ENCODE measurements at places on chromosomes 4 and X. TPM values are rescaled to one million over a fixed set of nuclear protein-coding genes. Genes with fewer than 3 reads are reported as not detected.

DNA sequence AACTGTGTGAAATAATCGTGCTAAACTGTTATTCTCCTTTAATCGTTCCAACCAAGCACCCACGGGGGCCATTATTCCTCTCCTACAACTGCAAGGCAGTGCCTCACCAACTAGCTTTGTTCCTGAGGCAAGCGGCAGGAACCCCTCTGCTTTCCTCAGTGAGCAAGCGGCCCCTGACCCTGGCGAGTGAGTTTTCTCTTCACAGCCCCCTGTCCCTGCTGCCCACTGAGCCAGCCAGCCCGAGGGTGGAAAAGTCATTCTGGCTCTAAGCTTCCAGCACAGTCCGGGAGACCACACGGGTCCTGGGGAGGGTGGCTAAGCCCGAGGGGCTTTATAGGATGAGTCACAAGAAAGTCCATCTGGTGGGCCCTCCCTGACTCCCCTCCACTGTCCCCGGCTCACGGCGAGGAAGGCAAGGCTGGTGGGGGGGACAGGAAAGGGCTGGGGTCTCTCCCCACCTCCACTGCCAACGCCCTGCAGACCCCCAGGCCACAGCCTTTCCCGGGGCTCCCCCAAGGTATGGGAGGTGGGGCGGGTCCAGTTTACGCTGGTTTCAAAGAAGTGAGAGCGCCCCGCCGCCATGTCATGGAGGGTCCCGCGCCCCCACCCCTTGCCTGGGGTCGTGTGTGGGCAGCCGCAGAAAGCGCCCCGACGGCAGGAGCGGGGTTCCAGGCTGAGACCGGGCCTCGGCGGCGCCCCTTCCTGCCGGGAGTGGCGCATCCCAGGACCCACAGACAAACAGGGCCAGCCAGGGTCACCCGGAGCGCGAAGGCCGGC, 45.0 kb downstream of the CPLX1 start:
- DNase-seq, result no peak

CPE gene
- polyA plus RNA-seq, result 96.9 TPM

DNA sequence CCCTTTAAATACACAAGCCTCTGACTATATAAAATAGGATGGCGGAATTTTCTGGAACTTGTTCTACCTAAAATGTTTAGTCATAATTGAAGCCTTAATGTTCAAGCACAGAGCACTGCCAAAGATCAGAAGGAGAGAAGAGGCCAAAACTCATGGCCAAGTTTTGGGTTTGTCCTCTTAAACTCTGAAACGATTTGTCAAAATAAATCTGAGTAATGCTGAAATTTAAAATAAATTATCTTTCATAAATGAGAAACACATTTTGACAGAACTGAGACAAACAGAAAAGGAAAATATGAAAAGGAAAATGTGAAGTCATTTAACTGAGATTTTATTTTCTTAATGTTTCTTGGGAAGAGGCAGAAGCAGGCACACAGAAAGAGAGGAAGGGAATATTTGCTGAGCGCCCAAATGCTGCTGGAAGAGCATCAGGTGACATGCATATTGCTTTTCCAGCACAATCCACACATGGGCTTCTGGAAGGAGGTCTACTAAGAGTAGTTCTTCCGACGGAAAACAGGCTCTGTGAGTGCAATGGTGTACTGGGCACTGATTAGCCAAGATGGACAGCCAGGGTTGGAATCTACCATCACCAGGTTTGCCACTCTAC, 47.4 kb upstream of the ZNF518B start:
- no peak for DNase-seq

DNA sequence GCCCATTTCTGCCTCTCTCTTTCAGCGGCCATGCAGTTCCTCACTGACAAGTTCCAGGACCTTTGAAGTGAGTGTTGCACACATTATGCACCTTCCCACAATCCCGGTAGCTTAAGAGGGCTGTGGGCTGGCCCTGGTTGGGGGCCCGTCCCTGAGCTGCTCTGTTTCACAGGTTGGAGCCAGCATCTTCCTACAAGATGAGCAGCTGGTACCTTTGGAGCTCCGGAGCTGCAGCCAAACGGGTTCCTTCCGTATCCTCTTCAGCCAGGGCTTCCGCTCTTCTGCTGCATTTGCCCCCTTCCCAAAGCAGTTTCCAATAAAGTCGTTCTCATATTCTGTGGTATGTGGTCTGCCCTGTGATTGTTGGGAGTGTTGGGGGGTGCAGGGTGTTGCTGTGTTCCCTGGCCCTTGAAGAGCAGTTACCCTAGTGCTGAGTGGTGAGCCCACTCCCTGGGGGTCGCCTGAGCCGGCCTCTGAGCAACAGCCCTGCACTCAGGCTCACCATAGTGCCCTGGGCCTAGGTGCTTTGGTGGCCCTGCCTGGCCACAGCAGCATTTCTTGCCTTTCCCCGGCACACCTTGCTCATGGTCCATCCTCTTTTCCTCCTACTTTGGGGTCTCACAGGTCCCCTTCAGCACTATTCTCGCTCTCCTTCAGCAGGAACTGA, 60.4 kb downstream of the CXorf49B start:
- DNase-seq, result no peak

PNCK gene
- polyA plus RNA-seq, result 8.3 TPM

- DNase-seq, result no peak
Measured at GRCh38 chr4:67083496-67083895, 461.8 kb downstream of the CENPC start.

DNA sequence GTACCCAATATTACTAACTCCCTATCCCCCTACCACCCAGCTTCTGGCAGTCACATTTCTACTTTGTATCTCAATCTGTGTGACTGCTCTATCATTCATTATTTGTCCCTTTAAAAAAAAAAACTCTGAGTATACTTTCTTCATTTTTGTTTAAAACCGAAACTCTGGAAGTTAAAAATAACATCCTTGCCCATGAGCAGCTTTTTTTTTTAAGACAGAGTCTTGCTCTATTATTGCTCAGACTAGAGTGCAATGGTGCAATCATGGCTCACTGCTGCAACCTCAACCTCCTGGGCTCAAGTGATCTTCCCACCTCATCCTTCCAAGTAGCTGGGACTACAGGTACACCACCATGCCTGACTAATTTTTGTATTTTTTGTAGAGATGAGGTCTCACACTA, 15.8 kb downstream of the UBE2K start:
- no peak for DNase-seq

VSIG4 gene
- 5.7 TPM for polyA plus RNA-seq

IL3RA gene
- polyA plus RNA-seq, result 14.8 TPM

DNA sequence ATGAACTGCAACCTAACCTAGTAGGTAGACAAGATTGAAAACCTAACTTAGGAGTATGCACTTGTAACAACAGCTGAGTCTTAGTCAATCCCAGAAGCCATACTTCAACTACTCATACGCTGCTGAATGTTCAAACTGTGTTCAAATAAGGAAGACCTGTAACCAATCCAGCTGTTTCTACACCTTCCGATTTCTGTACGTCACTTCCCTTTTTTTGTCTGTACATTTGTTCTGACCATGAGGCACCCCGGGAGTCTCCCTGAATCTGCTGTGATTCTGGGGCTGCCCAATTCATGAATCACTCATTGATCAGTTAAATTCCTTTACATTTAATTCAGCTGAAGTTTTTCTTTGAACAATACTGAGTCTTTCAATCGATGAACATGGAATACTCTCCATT, 89.5 kb downstream of the BMP3 start:
- no peak for DNase-seq

GRCh38 chrX:23509256-23509655, 158.0 kb upstream of the PRDX4 start:
- DNase-seq, result no peak

GRCh38 chrX:138765051-138765450, 53.5 kb upstream of the FGF13 start:
- DNase-seq, result no peak

DNA sequence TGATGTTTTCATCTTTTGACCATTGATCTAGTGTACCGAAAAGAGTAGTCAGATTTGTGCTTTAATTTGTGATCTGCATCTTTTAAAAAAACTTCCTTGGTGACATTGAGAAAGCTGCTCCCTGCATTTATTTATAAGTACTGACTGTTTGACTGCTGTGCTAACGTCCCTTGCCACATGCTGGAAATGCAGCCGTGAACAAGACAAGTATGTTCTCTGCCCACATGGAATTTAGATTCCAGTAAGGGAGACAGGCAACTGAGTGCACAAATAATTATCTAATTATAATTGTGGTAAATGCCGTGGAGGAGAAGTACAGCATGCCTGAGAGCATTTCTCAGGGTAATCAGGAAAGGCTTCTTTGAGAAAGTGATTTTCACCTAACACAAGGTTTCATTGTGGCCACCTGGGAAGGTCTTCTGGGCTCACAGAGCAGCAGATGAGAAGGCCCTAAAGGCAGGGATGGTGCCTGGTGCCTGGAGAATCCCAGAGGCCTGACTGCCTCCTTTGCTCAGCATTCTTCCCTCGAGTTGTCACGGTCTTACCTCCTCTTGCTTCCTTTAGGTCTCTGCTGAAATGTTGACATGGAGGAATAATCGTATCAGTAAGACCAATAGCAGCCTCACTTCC, 55.8 kb downstream of the PTTG2 start:
- no peak for DNase-seq

GRCh38 chr4:165360985-165361670, 17.7 kb upstream of the CPE start:
- no peak for DNase-seq

DNA sequence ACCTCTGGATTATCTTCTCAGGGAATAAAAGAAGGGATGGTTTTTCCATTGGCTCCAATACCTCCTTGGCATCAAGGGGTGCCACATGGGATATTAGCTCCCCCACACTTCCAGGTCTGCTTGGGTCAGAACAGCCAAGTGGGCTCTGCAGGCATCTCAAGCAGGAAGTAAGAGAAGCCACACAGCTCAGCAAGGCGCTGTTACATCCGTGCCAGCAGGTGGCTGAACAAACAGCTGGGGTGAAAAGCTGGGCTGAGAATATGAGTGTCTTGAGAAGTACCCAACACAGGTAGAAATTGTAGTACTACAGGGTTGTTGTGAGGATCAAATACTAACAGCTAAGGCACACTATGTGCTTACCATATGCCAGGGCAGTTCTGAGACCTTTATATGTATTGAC, 76.7 kb upstream of the TMEM150C start:
- DNase-seq, result no peak

- no peak for DNase-seq
Measured at GRCh38 chrX:39811376-39811775, 286.4 kb downstream of the BCOR start.

GRCh38 chr4:61275241-61275640, 75.1 kb downstream of the ADGRL3 start:
- DNase-seq, result no peak

HELT gene
- not detected for polyA plus RNA-seq

- DNase-seq, result no peak
Measured at GRCh38 chr4:77040854-77041725, 34.7 kb downstream of the CCNI start.

MAGEA6 gene
- polyA plus RNA-seq, result not detected

GRCh38 chr4:102779204-102779603, 18.4 kb upstream of the MANBA start:
- DNase-seq, result no peak

DNA sequence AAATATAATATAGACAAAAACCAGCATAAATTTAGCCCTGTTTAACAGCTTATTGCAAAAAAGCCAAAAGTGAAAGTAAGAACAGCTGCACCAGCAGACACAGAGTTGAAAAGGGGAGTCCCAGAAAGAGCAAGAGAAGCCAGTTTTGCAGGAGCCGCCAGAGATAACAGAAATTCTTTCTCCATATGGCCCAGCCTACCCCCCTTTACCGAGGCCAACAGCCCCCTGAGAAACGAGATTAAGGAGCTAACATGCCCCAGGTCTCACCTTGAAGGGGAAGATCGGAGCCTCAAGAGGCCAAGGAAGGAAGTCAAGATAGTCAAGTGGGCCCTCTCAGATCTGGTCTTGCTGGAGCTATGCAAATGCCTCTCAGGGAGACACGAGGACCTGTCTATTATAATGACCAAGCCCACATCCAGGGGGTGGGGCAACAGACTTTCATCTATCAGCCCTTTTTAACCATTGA, 4.8 kb downstream of the ACOX3 start:
- DNase-seq, result no peak

DNA sequence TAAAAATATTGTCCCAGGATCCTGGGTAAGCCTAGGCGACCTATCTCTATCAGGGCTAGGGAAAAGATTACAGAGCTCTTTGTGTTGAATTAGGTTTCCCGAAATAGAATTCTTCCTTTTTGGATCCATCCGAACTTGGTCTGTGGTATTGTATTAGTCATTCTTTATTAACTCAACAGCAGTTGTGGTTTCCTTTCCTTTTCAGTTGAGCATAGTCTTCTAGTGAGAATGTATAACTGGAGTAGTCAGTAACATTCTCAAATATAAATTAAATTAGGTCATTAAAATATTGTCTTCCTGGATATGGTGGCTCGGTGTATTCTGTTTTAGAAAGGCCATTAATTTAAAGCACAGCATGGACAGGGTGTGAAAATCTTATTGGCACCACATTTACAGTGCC, 520.4 kb downstream of the NLGN4X start:
- no peak for DNase-seq

- no peak for DNase-seq
Measured at GRCh38 chr4:95105983-95106382, 348.2 kb downstream of the BMPR1B start.

DNA sequence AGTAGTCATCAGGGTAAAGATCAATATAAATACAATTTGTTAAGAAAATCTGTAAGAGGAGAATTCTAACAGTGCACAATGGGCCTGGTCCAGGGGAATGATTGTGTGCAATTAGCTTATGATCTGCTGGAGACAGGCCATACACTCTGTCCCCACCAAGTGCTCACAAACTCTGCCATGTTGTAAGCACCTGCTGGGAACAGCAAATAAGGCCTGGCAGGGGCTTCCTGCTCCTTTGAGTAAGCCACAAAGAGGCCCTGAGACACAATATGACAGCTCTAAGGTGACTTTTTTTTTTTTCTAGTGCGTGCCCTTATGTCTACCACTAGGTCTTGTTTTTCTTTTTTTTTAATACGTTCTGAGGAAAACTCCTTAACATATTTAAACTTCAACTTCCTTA, 866.3 kb upstream of the PCDH7 start:
- DNase-seq, result no peak

TRPC5OS gene
- polyA plus RNA-seq, result 0.16 TPM

MAP7D2 gene
- 4.4 TPM for polyA plus RNA-seq

PASD1 gene
- polyA plus RNA-seq, result not detected

All from renal pelvis (tissue), 12 donors.